G401 (cell line): ENCODE measurements at places on chromosomes 16 and 17.

DNA sequence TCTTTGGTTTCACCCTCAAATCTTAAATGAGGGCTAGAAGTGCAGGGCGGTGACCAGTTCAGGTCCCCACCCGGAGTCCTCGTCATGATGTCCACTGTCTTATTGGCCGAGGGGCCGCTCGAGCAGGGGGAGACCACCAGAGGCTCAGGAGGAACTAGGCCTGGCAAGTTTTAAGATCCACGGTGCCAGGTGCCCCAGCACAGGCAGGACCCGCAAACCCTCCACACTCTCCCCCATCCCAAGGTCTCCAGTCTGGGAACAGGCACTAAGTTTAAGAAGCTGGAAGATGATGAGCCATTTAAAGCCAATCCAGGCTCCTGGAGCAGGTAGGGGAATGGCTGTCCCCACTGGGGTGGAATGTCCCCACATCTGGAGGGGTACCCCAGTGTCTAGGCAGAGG lies 4.1 kb downstream of the DLX3 start:
- DNase-seq = no peak

DNA sequence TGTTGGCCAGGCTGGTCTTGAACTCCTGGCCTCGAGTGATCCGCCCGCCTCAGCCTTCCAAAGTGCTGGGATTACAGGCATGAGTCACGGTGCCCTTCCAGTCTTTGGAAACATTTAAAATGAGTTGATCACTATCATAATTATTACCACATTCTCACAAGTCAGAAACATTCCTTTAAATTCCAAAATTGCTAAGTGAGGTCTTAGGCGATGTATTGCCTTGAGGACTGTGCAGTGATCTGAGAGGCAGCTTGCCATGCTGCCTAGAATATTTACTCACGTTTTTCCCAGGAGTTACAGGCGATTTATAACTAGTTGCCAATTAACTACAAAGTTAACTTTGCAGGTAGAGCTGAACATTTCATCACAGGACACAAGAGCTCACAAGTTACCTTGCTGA lies 5.7 kb upstream of the ATXN1L start:
- DNase-seq = no peak

GRCh38 chr17:49260011-49260816 lies 29.6 kb upstream of the PHOSPHO1 start:
- no peak for DNase-seq

DNA sequence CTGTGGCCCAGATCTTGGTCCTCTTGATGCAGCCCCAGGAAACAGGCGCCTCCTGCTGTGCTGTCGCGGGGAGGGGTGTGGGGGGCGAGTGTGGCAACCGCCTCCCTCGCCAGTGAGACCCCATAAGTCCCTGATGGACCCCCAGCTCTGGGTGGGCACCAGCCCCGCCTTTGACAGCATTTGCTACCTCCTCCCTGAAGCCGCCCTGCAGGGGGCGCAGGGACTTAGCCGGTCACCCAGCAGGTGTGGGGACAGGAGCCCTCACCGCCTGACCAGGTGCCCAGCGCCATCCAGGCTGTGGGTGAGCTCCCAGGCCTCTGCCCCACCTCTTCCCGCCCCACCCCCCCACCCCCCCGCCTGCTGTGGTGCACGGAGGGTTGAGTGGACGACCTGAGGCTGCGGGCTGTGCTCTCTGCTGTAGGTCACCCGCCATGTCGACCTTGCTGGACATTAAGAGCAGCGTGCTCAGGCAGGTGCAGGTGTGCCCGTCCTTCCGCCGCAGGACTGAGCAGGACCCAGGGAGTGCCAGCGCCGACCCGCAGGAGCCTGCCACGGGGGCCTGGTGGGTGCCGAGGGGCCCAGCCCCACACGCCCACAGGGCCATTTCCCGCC lies 4.8 kb downstream of the BAIAP3 start:
- no peak for DNase-seq

DNA sequence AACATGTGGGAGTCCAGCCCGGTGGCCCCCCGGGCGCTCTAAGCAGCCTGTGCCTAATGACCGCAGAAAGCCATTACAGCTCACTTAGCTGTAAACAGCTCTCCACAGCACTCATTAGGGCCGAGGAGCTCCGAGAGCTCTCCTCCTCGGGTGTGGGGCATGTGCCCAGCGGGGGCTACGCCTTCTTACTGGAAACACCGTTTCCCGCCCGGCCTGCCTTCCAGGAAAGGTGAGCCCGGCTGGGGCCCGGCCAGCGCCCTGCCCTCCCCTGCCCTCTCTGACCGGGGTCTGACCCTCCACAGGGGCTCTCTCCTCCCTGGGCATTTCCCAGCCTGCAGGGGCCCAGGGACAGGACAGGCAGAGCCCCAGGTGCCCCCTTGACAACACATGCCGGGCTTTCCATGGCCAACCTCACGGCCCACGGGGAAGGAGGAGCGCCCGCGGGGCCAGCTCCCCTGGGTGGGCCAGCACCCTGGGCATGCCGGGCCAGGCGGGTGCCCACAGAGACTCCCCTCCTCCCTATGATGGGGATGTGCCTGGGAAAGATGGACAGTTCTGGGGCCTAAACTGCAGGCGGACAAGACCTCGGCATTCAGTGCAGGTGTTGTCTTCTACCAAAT lies 72.6 kb downstream of the SDK2 start:
- DNase-seq = no peak

DNA sequence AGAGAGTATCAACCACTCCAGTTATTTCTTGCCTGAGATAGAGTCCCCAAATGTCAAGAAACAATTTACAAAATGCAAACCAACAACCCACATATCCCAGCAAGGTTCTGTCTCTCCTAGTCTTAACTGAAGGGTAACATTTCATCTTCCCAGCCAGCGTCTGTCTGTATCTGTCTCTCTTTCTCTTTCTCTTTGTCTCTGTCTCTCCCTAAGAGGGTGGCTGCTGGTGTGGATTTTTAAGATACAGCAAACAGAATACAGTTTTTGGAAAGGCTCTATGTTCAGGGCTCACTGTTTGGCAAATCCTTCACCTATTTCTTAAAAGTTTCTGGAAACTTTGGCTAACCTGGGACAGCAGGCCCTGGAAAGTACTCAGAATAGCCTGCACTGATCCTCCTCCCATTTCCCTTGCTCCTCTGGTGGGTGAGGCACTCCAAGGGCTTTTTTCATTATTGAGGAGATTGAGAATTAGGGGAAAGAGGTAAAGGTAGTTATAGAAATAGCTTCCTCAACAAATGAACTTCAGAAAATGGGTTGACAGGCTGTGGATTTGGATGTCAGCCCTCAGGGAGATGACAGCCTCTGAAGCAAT lies 6.2 kb downstream of the HOXB4 start:
- no peak for DNase-seq
